ENCODE measurements at places on chromosomes 13 and 19. TPM values are rescaled to one million over a fixed set of nuclear protein-coding genes. Genes with fewer than 3 reads are reported as not detected.

DNA sequence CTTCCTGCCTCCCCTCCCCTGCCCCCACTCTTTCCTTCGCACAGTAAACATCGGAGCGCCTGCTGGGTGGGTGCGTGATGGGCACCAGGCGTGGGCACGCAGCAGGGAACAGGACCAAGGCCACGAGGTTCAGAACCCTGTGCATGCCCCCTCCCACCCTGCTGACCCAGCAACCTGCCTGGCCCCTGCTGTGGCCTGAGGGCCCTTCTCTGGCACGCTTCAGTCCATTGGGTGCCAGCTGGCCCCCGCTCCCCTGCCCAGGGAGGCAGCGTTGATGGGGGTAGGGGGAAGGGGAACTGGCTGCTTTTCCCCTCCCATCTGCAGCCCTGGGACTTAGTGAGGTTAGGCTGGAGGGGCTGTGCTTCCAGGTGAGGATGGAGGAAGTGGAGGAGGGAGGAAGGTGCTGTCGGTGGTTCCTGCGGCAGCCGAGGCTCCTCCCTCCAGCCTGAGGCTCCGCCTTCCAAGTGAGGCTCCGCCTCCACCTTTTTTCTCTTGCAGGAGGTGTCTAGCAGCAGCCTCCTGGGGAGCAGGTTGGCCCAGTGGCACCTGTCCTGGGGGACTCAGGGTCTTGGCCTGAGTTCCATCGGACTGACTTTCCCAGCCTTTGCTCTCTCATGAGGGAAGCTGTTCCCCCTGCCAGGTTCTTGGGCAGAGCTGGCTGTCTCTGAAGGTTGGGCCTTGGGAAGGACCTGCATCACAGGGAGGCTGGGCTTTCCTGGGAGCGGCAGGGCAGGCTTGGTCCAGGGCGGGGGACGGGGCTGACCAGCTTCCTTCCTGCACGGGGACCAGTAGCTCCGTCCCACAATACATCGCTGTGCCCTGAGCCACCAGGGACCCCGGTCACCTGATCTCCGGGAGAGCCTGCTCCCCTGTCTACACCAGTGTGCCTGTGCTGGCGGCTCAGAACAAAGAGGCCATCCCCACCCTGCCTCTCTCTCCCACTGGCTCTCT is 7.3 kb downstream of the PIAS4 start:
- no peak overlapping the region for H3K4me3 ChIP-seq
- no peak overlapping the region for H3K27ac ChIP-seq
- no peak for DNase-seq
- no peaks in the 10 kb centered on the region for H3K27me3 ChIP-seq
- H3K4me1 ChIP-seq, result peaks cover 4% of the 10 kb centered on the region

DNA sequence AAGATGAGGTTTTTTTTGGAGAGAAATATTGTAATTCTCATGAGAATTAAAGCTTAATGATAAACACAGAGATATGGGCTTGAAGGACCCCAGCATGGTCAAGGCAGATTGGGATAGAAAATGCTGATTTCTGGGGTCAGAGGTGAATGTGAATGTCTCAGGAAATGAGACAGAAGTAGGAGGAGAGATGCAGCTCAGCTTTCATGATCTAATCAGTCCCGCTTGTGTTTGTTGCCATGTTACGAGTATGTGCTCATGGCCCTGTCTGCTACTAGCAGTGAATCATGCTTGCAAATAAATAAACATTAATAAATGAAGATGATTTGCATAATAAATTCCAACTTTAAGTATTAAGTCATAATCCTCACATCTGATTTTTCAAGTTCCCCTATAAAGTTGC is 23.0 kb upstream of the NDFIP2 start:
- DNase-seq, result no peak
- H3K27ac ChIP-seq, result no peak overlapping the region
- no peaks in the 10 kb centered on the region for H3K36me3 ChIP-seq
- H3K4me3 ChIP-seq, result no peak overlapping the region
- H3K4me1 ChIP-seq, result no peaks in the 10 kb centered on the region

DNA sequence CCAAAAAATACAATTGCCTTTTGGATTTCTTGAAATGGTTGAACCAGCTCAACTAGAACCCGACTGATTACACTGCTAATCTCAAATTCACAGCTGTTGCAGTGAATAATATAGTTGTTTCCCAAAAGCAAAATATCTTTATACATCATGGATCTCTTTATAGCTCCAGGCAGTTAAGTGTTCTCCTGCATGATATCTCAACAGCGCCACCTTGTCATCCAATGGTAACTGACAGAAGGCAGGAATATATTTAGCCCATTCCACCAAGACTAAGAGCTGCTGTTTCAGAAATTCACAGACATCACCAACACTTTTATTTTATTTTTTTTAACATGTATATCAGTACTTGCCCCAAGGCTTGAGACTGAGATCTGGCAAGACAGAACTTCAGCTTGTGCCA is 1141.0 kb upstream of the PRR20A start:
- no peaks in the 10 kb centered on the region for H3K36me3 ChIP-seq
- no peak for DNase-seq
- H3K27ac ChIP-seq, result no peak overlapping the region
- no peaks in the 10 kb centered on the region for H3K4me1 ChIP-seq

DNA sequence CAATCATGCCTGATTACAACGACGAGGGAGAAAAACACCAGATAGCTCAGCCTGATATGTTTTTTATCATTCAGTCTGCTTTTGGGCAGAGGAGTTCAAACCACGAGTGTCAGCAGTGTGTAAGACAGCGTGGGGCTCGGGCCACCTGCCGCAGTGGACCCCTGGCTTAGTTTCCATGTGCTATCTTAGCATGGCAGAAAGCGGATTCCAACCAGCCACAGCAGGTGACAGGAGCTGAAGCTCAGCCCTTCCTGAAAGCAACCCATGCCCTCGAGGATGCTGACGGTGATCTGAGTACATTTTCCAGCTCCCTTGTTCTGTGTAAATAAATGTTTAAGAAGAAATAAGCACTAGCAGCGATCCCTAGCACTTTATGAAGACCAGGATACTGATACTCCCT is 32.2 kb upstream of the MBNL2 start:
- H3K4me1 ChIP-seq, result no peaks in the 10 kb centered on the region
- H3K36me3 ChIP-seq, result no peaks in the 10 kb centered on the region

DNA sequence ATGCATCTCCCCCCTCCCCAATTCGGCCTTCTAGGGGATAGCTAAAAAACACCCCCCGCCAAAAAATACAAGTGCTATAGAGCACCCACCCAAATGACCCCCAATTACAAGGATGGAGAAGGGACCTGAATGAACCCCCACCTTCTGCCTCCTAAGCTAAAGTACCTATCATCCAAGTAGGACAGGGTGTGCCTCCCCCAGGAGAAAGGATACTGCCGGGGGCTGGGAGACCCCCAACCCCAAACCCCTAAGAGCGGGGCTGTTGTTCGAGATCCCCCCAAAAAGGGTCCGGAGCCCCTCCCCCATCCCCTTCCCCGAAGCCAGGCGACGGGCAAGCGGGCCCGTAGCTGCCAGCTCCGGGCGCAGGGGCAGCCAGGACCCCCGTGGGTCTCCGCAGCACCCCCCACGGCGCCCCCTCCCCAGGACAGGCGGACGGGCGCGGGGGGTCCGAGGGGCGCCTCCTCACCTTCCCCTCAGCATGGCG is 1.9 kb downstream of the ZC3H4 start:
- H3K27me3 ChIP-seq, result no peaks in the 10 kb centered on the region
- no peaks in the 10 kb centered on the region for H3K36me3 ChIP-seq
- H3K27ac ChIP-seq, result peak overlapping the region; percentile 99
- H3K4me1 ChIP-seq, result peaks cover 33% of the 10 kb centered on the region
- peak overlapping the region; percentile 69 for H3K4me3 ChIP-seq

DNA sequence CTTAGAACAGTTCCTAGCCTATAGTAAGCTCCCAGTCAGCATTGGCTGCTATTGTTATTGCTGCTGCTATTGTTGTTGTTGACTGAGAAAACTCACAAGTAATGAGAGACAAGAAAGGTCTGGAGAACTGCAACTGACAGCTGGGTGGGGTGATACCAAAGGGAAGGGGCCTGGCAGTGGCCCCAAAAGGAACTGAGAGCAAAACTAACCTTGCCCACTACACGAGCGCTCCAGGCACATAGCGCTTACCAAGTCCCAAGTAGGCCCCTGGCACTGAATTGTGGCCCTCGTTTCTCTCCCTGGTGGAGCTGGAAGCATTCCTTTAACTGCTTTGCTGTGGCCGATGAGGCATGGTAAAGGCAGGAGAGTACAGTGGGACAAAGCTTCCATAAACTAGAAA is 59.7 kb downstream of the KCTD12 start:
- DNase-seq, result no peak
- H3K36me3 ChIP-seq, result no peaks in the 10 kb centered on the region
- no peak overlapping the region for H3K4me3 ChIP-seq
- no peaks in the 10 kb centered on the region for H3K4me1 ChIP-seq
- no peaks in the 10 kb centered on the region for H3K27me3 ChIP-seq

DNA sequence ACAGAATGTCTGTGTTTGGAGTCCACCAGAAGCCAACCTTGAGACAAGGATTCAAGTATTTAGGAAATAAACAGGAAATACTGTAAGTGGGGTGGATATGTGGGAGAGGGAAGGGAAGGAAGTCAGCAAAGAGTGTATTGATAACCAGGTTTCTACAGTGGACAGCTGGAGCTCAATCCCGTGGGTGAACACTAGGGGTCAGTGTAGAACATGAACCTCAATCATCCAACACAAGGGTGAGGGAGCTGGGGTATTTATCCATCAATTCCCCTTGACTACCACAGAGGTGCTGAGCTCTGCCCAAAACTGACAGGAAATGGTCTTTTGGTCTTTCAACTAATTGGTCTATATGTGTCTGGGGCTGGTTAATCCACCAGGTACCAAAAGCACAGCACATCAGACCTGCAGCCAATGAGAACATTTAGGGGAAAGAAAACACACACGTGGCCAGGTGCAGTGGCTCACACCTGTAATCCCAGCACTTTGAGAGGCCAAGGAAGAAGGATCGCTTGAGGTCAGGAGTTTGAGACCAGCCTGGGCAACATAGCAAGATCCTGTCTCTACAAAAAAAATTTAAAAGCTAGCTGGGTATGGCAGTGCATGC is 5.6 kb upstream of the SYDE1 start:
- H3K27me3 ChIP-seq, result no peaks in the 10 kb centered on the region
- no peak overlapping the region for H3K4me3 ChIP-seq

DNA sequence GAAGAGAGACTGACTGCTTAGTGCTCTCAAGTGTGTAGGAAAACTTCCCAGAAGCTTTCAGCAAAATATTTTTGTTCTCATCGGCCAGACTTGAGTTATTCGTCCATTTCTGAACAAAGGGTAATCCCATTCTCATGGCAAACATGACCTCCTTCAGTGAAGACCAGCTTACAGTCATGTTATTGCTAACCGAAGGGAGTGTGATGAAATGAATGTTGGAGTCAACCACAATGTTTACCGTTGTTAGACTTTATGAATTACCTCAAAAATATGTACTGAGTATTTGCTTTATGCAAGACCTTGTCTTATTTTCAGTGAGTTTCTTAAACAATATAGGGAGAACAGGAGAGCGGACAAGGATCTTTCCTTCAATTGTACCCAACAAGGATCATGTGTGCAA is 228.6 kb downstream of the LMO7 start:
- no peak overlapping the region for H3K27ac ChIP-seq
- H3K36me3 ChIP-seq, result no peaks in the 10 kb centered on the region
- H3K27me3 ChIP-seq, result no peaks in the 10 kb centered on the region
- no peak for DNase-seq
- H3K4me3 ChIP-seq, result no peak overlapping the region

Gene C1QTNF9B
- not detected for total RNA-seq

Gene PLPP2
- total RNA-seq, result 27.3 TPM

Gene GIPC3
- total RNA-seq, result 2.2 TPM

Gene GARIN5B
- total RNA-seq, result not detected
